ENCODE measurements at places on chromosomes 13 and 19.

DNA sequence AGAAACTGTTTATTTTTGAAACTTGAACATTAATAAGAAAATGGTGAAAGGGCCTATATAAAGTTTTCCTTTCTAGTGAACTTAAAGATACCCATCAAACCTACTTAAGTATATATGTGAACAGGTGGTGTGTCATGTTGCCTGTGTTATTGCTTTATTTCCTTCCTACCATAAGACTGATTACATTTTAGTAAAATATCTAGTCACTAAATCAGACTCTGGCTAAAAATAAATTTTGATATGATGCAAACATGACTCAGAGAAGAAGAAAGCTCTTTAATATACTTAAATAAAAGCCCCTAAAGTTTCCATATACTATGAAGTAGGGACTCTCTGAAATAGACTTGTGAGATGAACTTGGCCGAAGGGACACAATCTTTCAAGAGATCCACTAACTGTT, 35.1 kb upstream of the FBXL3 start:
- no peak for DNase-seq

DNA sequence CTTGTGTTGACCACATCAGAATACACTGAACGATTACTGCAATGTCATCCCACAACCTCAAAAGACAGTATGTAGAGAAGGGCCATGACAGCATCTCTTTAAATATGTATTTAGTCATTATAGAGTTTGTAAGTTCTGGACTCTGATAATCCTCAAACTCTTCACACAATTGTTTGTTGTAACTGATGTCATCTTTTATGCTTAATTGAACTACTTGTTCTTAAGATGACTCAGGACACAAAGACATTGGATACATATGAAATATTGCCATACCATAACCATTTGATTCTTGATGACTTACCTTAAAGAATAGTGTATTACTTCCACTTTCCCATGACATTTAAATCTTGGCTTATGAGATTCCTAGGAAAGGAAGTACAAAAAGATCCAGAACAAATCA, 347.6 kb downstream of the KLF5 start:
- DNase-seq = no peak

DNA sequence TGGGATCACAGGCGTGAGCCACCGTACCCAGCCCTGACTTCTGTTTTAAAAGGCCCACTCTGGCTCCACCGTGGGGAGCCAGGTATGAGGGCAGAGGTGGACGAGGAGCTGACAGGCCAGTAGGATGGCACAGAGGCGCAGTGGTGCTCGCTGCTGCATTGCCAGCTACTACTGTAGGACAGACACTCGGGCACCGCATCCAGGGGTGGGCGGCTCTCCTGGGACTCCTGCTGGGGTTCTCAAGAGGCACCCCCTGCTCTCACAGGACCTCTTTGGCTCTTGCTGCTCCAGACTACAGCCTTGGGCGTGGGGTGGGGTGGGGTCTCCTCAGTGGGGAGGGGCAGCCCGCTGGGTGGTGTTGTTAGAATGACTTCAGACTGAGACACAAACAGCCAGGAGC, 53.4 kb downstream of the LATS2 start:
- no peak for DNase-seq

DNA sequence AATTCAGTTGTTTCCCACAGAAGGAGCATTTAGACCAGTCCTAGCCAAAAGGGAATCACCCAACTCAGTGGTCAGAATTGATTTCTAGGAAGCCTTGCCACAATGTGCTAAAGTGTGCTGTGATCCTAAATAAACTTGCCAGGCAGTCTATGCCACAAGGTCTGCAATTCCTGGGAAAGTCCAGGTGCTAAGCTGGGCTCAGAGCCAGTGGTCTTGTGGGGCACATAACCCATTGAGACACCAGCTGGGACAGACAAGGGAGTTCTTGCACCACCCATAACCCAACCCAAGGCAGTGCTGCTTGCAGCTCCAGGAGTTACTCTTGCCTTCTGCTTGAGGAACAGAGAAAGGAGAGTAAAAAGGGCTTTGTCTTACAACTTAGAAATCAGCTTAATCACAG, 489.5 kb upstream of the SPRY2 start:
- no peak for DNase-seq

DNA sequence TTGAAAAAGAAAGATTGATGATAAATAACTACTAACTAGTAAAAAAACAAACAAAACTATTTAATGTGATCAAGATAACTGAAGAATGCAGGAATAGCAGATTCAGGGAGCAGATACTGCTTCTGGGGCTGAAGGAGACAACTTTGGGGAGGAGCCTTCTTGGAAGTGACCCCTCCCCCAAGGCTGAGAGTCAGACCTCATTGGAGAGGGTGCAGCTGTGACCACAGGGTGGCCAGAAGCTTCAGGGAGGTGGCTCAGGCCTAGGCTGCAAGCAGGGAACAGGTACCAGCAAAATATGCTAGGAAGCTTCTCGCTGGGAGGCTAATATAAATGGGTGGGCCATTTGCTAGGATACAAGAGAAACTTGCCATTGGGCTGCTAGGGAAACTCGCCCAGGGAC, 149.9 kb downstream of the MYO16 start:
- no peak for DNase-seq

- DNase-seq = no peak
These were observed 14.5 kb upstream of the ICAM3 start for GRCh38 chr19:10353793-10354391.

DNA sequence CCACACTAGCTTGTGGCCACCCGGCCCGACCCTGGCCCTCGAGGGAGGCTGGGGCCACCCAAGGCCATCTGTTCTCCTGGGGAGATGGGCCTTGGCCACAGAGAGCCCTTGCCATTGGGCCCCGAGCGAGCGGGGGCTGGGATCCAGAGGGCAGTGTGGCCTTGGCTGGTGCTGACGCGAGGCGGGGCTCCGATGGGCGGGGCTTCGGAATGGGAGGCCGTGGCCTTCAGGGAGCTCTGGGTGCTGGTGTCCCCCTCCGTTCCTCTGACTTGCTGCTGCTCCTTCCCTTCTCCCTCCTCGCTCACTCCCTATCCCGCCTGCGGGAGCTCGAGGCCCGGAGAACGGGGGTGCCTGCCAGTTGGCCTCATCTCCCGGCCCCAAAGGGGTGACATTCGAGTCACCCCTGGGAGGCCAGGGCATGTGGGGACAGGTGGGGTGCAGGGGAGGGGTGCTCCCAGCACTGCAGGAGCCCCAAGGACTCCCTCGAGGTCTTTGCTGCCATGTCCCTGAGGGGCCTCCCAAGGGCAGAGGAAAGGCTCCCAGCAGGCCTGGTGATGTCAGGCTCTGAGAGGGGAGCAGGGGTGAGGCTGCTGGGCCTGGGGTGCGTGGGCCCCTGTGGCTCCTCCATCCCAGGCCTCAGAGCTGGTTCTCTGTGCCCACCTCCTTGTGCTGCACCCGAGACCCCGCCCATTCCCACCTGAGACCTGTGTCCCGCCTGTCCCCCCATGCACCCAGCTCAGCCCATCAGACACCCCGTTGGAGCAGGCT, 4.2 kb downstream of the NCLN start:
- no peak for DNase-seq

- peak; percentile 8 for DNase-seq
These were observed 9.4 kb upstream of the CEACAM16 start for GRCh38 chr19:44689290-44690130.

DNA sequence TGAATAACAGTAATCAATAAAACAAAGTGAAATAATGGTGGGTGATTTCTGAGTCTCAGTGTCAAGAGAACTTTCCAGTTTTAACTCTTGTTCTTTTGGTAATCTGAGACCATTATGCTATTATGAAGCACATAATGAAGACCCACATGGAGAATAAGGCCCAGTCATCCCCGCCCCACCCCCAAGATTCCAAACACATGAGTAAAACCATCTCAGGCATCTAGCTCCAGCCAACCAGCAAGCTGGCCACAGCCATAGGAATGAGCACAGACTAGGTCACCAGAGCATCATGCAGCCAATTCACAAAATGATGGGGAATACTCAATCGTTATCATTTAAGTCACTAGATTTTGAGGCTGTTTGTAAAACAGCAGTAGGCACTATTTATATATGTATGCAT, 1769.0 kb upstream of the PCDH20 start:
- no peak for DNase-seq

DNA sequence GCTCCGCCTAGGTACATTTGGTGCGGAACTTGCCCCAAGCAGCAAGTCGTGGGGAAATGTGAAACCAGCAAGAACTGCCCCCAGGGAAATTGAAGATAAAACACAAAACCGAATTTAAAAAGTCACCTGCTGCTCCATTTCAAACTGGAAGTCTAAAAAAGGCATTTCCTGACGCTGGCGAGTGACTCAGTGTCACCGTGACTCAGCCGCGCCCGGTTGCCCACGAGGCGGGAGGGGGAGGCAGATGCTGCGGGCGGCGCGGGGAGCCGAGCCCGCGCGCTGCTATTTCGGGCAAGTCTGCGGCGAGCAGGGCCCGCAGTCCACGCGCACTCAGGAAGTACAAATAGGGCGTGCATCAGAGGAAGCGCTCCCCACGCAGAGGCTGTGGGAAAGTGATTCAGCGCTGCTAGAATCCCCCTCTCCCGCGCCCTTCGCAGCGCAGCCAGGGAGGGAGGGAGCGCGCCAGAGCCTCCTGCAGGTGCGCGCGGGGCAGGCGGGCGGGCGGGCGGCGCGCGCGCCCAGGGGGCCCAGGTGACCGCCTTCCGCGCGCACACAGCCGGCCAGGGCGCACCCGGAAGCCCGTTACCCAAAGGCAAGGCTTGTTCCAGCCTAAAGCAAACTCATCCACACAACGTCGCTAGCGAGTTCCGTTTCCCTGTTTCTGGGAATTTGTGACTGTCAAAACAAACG, 168.8 kb downstream of the COL4A1 start:
- DNase-seq = peak; percentile 64

- DNase-seq = no peak
These were observed 14.7 kb upstream of the SHKBP1 start for GRCh38 chr19:40561947-40562346.

DNA sequence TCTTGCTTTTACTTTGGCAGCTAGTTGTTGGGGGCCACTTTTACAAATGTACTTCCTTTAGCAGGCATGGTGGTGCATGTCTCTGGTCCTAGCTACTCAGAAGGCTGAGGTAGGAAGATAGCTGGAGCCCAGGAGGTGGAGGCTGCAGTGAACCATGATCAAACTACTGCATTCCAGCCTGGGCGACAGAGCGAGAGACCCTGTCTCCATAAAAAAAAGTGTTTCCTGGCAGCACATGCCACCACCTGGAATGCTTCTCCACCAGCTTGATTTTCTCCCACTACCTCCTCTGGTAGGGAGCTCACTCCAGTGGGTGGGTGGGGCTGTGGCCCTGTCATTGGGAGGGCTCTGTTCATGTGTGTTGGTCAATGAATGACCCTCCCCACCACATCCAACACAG, 12.5 kb downstream of the FZR1 start:
- DNase-seq = no peak

- no peak for DNase-seq
These were observed 5.9 kb downstream of the KLF12 start for GRCh38 chr13:74128156-74128767.

DNA sequence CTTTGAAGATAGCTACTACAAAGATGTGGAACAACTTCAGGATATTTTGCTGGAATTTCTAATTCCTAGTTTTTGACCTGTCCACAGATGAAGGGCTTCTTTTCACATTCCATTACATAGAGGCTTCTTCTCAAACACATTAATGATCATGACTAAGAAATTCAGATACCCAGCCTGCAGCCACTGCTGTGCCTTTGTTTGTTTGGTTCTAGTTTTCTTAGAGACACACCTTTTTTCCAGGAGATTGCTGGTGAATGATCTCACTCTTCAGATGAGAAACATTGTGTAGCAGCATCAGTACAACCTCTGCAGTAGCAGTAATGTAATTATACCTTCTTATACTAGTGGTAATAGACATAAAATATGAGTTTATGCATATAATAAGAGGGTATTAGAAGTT, 5.0 kb downstream of the TDRD3 start:
- DNase-seq = no peak

GRCh38 chr13:79226938-79227337, 179.1 kb downstream of the RBM26 start:
- DNase-seq = no peak

DNA sequence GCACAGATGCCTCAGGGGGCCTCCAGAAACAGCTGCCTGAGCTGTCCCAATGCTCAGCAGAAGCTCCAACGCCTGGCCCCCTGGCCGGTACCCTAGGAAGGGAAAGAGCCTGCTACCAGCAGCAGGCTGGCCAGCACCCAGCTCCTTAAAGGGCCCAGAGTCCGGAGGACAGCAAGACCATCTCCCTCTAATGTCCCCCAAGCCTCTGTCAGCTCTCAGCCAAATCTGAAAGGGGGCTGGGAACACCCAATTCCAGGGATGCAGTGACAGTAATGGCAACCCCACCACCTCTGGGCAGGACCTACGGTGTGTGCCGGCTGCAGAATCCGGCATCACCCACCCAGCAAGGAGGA, 4.2 kb downstream of the PPP6R1 start:
- no peak for DNase-seq

- no peak for DNase-seq
These were observed 486 bp downstream of the ZNF808 start for GRCh38 chr19:52527956-52528351.

DNA sequence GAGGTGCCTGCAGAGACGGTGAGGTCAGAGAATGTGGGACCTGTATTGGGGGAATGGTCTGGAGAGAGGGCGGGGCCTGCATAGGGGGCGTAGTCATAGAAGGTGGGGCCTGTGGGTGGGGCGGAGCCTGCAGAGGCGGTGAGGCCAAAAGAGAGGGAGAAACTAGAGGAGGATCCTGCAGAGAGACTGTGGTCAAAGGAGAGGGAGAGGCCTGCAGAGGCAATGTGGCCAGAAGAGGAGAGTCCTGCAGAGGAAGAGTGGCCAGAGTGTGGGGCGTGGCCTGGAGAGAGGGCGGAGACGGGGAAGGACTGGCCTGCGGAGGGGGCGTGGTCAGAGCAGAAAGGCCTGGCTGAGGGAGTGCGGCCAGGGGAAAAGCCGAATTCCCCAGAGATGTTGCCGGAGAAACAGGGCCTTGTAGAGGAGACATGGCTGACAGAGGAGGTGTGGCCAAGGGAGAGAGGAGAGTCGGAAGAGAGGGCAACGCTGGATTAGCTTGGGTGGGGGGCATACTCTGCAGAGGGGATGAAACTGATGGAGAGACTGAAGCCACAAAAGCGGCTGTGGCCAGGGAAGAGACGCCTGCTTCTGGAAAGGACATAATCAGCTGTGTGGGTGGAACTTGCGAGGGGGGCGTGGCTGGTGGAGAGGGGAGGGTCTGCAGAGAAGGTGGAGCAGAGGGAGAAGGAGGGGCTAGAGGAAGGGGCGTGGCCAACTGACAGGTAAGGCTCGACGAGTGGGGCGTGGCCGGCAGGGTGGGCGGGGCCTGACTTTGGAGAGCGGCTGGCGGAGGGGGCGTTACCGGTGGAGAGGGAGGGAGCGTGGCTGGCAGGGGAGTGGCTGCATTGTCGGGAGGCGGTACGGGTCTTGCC, 2.5 kb downstream of the PRR36 start:
- peak; percentile 88 for DNase-seq

DNA sequence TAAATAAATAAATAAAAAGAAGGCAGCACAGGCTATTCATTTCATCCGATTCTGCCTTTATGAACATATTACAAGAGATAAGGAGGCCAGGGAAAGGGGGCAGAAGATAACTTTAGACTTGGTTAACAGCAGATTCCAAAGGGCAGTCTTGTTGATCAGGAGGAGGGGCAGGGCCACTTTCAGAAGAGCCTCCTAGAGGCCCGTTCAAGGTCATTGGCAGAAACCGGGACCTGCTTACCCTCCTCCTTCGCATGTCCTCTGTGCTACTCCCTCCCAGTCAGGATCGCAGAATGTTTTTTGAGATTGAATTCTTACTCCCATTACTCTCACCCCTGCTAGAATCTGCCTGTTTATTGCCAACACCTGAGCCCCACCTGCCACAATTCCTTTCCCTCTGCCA, 217.0 kb upstream of the IPO5 start:
- no peak for DNase-seq

GRCh38 chr19:36401475-36401874, 17.0 kb downstream of the ZFP82 start:
- no peak for DNase-seq

GRCh38 chr13:50468849-50469669, 374.4 kb downstream of the DLEU7 start:
- no peak for DNase-seq
